Common myeloid progenitor, CD34-positive (primary cell): ENCODE measurements at places on chromosomes 2 and 18.

DNA sequence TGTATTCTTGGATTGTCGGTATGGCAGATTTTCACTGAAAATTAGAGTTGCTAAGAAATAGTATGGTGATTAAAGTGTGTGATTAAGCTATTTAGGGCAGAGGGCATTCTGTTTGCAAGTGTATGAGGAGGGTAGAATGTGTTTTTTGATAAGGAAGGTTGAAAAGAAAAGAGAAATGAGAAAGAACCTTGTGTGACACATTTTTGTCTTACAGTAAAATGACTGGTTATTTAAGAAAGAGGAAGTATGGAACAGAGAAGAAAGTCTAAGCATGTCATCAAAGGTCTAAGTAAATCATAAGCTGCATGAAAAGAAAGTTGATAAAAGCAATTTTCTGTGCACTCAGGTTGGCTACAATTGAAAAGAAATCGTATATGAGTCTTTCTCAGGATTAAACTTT lies 5.2 kb upstream of the RSAD2 start:
- no peak for DNase-seq

DNA sequence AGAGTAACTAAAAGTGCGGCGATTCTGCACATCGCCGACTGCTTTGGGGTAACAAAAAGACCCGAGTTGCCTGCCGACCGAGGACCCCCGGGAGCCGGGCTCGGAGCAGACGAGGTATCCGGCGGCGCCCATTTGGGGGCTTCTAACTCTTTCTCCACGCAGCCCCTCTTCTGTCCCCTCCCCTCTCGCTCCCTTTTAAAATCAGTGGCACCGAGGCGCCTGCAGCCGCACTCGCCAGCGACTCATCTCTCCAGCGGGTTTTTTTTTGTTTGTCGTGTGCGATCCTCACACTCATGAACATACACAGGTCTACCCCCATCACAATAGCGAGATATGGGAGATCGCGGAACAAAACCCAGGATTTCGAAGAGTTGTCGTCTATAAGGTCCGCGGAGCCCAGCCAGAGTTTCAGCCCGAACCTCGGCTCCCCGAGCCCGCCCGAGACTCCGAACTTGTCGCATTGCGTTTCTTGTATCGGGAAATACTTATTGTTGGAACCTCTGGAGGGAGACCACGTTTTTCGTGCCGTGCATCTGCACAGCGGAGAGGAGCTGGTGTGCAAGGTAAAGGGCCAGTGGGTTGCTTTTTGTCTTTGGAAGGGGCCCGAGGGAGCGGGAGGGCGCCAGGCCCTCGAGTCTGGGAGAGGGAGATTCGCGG lies 1.4 kb downstream of the TRIB2 start:
- no peak for DNase-seq

GRCh38 chr2:239917125-239917956 lies 107.8 kb downstream of the NDUFA10 start:
- DNase-seq = no peak

DNA sequence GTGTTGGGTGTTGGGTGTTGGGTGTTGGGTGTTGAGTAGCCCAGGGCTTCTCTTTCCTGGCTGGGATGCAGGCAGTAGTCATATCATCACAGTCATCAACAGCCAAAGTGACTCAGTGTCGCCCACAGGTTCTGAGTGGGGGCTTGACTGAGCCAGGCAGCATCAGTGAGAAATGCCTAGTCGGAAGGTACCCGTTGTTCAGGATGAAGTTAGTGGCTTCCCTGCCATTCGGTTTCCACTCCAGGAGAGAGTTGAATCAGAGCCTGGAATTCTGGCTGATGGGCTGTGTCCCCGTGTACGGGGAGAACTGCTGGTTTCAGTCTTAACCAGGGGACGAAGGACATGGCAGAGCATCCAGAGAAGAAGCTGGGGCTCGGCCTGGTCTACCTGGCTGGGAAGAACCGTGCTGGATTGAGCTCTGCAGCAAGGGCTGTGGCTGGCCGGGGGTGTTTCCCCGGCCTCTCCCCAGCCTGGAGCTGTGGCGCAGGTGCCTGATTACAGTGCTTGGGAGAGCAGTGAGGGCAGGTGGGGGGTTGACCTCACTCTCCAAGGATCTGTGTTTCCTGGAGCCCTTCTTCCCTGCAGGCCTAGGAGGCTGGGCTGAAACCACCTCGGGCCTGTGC lies 49.4 kb downstream of the AGAP1 start:
- DNase-seq = no peak

DNA sequence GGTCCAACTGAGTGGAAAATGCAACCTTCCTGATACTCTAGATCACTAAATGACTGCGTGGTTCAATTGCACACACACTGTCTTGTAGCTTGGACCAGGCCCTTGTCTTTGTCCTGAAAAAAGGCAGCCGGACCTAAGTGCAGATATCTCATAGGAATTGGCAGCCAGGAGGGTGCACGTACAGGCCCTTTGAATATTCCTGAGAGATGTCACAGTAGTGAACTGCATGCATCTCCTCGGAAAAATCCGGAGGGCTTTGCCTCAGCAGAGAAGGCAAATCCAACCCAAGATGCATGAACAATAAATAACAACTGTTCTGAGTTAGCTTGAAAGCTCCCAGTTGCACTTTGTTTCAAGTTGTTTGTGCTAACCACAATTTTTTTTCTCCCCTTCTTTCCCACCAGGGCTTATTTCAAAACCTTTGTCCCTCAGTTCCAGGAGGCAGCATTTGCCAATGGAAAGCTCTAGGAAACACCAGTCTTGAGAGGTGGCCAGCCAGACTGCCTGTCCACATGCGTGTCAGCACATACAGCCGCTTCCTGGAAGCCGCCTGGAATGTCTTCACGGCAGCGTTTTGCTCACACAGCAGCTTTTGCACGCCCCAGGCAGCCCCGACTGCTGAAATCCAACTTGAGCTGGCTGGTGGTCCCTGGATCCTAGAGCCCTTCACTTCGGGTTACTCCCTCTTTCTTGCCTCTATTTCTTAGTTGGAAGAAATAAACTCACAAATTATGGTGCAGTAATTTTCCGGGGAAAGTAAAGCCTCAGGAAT lies 54.4 kb upstream of the FOSL2 start:
- DNase-seq = no peak

- peak; percentile 46 for DNase-seq
Measured at GRCh38 chr18:23662309-23663263, at the start of gene ANKRD29. Gene ANKRD29 (minus strand): TSS chr18:23662911. CDS start chr18:23662730, 181 bp downstream.

DNA sequence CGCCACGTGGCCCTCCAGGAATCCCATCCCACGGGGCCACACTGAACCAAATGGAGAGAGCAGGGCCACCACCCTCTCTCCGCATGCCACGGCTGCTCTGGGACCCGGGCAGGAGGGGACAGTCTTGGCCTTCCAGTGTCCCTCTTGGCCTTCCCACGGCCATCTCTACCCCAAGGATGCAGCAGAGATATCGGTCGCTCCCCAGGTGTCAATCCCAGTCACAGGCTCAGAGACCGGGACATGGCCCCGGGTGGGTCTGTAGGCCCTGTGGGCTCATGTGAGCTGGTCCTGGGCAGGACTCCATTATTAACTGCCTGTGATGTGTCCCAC lies 15.3 kb downstream of the CAPN10 start:
- no peak for DNase-seq

- peak; percentile 82 for DNase-seq
Measured at GRCh38 chr2:136389809-136390208, 271.9 kb upstream of the CXCR4 start.

DNA sequence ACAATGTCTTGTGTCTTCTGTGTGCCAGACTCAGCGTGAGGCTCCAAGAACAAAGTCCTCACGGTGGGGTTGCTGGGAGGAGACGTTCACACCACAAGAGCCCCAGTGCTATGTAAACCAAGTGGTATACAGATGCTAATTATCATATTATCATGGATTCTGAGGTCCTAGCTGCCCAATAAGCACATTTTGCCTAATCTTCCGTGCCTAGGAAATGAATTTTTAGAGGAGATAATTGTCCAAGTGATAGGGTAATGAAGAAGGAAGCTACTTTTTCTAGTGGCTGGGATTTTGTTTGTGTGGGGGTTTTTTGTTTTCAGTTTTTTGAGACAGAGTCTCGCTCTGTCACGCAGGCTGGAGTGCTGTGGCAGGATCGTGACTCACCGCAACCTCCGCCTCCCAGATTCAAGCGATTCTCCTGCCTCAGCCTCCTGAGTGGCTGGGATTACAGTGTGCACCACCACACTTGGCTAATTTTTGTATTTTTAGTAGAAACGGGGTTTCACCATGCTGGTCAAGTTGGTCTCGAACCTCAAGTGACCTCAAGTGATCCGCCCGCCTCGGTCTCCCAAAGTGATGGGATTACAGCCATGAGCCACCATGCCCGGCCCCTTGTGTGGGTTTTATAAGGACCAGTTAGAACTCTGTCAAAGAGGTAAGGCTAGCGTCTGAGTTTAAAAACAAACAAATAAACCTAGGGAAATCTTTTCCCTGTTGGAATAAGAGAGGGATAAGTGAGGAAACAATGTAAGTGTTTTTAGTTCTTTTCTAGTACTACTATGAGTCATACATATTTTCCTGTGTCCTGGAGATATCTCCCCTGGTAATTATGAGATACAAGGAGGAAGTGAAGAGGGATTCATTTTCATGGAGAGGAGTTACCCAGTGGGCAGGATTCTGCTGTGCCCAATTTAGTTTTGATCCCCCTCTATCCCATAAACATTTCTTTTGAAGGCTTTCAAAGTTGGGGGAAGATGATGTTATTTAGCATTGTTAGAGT lies 9.5 kb upstream of the SMAD7 start:
- no peak for DNase-seq

- no peak for DNase-seq
Measured at GRCh38 chr18:11506856-11507255, 102.5 kb upstream of the SLC35G4 start.

DNA sequence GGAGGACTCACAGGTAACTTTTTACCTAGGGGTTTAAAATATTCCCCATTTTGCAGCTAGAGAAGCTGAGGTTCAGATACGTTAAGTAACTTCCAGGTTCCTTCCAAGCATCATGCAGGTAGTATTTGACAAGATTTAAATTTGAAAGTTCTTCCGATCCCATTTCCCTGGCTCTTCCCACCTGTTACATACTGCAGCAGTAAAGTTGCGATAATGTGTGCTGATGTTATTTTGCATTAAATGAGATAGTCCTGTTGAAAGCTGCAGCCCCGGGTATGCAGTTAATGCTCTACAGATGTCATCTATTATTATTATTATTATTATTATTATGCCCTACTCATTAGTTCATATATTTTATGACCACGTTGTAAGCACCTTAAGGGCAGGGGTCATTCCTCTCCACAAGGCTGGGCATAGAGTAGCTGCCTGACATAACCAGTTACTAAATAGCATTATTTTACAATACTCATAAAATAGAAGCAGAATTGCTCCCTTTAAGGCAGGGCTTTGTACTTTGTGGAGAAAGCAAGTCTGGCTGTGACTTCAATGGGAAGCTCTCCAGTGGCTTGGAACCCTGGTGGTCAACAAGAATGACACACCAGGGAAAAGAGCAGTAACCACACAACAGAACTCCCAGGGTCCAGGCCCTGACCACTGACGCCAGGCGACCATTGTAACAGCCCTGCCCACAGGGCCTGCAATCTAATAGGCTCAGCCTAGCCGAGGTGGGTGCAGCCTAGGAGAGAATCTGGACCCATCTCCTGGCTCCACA lies 112.0 kb upstream of the STPG4 start:
- no peak for DNase-seq

DNA sequence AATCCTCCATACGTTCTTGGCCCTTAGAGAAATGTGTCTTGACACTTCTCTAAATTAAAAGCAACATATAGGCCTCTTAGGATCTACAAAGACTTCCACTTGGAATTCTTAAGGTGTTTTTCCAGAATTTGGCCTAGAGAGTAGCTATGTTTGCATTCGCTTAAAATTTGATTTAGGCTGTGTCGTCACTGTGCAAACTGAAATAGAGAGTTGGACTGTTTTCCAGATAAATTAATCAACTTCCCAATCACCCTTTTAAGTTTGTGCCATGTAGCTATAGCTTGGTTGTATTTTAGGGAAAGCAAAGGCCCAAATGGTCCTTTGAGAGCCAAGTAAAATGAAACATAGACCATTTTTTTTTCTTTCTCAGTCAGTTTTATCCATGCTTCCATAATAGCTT lies 128.6 kb upstream of the RASGRP3 start:
- no peak for DNase-seq

- peak; percentile 47 for DNase-seq
Measured at GRCh38 chr18:59881728-59882656, 17.8 kb upstream of the PMAIP1 start.

DNA sequence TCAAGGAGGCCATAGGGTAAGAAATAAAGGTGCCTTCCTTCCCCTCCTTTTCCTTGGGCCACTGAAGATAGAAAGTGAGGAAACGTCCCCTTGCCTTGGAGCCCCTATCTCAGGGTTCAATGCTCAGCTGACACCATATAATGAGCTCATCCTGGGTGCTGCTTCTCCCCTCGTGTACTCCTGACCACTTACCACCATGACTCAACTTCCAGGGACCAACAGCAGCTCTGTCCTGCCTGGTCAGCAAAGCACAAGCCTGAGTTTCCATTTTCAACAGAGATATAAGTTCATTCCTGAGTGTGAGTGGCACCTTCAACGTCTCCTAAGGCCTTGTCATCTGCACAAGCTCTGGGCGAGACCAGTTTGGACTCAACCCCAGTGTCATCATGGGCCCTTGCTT lies 151.2 kb downstream of the CAPN13 start:
- DNase-seq = no peak

GRCh38 chr2:104635608-104636007 lies 218.3 kb upstream of the POU3F3 start:
- DNase-seq = no peak

- peak; percentile 88 for DNase-seq
Measured at GRCh38 chr2:226423498-226423960, 376.1 kb downstream of the IRS1 start.

GRCh38 chr18:961644-962355 lies 57.1 kb downstream of the ADCYAP1 start:
- DNase-seq = peak; percentile 78

DNA sequence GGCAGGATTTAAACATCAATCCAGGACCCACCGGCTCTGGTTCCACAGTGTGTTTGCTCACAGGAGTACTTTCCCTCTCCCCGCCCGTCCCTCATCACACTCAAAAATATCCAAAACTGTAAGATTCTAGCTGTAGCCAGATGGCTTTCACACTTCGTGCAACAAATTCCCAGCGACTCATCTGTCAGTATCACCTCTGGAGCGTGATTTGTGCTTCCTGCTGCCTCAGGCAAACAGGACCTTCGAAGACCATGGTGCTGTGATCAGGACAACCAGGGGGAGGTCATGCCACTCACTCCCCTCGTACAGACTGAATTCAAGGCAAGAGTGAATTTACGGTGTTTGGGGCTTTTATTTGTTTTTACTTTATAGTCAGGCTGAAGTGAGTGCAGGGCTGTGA lies 154.5 kb upstream of the PID1 start:
- no peak for DNase-seq

DNA sequence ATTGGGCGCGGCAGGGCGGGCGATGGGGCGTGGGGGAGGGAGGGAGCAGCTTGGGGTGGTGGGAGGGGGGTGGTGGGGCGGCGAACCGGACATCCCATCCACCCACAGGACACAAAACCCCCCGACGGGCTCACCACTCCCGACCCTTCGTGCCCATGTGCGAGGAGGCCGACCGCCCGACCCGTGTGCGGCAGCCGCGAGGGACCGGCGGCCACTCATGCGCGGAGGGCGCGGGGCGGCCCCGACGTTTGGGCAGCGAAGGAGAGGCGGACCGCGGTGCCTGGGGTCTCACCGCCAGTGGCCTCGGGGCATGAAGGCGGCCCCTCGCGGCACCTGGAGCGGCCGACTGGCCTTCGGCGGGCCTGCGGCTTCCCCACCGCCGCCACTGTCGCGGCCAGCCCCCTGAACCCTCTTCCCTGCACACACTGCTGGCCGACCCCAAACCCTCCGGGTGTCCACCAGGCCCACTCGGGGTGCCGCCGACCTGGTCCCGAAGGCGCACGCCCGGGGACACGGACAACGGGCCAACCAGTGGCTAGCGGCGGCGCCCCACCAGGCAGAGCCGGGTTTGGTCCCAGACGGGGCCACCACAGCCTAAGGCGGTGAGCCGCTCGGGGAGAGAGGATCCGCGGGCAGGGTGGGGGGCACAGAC lies 94.6 kb upstream of the ANKRD30BL start:
- no peak for DNase-seq
